ENCODE measurements at places on chromosomes 4 and X. TPM values are rescaled to one million over a fixed set of nuclear protein-coding genes. Genes with fewer than 3 reads are reported as not detected.

CHRDL1 gene
- 248 TPM for total RNA-seq

HTRA3 gene
- total RNA-seq: 58.5 TPM

C4orf50 gene
- not detected for total RNA-seq

NPY1R gene
- 17.2 TPM for total RNA-seq

DNA sequence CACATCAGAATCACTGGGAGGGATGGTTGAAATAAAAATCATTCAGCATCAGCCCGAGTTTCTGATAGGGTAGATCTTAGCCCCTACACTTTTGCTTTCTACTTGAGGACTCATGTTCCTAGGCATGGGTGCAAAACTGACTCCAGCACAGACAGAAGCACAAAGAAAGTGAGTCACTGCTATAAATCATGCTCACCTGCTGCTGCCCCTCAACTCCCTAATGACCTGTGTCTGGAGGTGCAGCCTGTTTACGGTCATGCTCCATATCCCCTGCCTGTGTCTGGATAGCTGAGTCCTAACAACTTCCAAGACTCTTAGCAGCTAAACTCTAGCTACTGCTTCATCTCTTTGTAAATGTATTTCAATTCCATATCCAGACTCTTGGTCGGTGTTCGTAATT is 57.8 kb downstream of the ADGRA3 start:
- DNase-seq: no peak

GDI1 gene
- total RNA-seq: 82.6 TPM

- DNase-seq: no peak
Measured at GRCh38 chr4:171117457-171117856, 695.7 kb upstream of the GALNTL6 start.

ZDHHC15 gene
- 0.77 TPM for total RNA-seq

DNA sequence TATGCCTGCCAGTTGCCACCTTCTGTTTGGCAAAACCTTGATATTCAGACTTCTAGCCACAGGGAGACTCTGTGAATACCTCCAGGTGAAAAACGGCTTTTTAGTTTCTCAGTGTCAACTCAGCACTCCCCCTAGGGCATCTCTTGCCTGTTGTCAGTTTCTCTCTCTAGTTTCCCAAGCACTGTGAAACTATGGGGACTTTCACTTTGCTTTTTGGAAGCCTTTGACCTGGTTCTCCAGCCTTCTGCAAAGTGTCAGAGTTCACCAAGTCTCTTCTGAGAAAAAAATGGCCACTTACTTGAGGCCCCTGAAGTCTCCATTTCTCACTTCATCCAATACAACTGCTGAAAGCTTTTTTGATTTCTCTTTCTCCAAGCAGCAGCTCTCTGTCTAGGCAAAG is 521.5 kb downstream of the INPP4B start:
- no peak for DNase-seq

- no peak for DNase-seq
Measured at GRCh38 chrX:132983496-132983895, 25.1 kb upstream of the HS6ST2 start.

DNA sequence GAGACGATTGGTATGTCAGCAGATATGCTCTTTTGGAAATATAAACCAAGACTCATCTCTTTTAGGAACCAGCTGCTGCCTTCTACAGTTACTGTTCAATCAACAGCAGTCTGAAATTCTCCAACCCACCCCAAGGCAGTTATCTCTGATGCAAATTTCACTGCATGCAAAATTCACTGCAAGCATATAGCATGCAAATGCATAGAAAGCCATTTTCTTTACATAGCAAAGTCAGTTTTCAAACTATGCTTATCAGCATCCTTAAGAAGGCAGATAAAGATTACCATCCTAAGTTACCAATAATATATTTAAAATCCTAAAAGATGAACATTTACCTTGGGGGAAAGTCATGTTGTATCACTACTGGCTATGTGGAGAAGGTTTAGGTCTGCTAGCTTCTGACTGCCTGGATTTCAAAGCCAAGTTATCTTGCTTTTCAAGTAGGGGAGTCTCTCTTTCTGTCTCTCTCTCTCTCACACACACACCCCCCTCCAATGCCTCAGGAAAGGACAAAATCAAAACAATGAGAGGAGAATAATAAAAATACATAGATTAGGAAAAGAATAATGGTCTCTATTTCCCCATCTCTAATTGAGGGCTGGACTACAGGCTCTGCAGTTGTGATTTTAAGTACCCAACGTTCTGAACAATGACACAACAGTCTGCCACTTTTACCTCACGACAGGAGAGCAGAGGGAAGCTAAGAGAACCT is 1.5 kb downstream of the NMU start:
- DNase-seq: no peak

COQ2 gene
- total RNA-seq: 10.3 TPM

DNA sequence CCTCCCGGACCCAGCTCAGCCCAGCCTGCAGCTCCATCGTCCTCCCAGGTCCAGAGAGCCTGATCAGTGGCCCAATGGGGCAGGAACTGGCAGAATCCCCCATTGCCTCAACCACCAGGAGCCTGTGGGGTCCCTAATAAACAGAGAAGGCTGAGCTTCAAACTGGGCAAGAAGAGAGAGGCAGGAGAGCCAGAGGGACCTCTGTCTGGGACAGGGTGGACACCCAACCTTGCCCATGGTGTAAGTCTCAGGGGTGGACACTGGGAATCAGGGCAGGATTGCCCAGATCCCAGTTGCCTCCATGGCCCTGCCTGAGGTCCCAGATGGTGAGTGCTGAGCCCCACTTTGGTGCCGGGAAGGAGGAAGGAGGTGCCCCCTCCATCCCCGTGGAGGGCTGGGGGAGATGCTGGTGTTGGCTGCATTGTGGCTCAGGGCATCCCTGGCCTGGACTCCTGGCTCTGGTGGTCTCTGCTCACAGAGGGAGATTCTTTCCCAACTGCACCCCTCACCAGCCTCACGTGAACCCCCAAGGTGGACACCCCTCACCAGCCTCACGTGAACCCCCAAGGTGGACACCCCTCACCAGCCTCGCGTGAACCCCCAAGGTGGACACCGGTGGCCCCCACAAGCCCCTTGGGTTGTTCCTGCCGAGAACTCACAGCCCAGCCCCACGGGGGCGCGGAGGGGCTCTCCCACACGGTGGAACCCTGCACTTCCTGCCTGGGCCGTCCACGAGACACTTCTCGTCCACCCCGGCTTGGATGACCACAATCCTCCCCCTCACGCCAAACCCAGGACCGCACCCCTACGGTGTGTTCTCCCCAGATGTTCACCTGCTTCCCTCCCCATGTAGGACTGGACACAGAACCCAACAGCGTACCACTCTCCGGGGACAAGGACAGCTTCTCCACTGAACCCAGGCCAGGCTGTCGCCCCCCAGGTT is 5.4 kb downstream of the CPLX1 start:
- peak; percentile 78 for DNase-seq

GRCh38 chr4:127775843-127776242 is 6.3 kb upstream of the HSPA4L start:
- no peak for DNase-seq

DNA sequence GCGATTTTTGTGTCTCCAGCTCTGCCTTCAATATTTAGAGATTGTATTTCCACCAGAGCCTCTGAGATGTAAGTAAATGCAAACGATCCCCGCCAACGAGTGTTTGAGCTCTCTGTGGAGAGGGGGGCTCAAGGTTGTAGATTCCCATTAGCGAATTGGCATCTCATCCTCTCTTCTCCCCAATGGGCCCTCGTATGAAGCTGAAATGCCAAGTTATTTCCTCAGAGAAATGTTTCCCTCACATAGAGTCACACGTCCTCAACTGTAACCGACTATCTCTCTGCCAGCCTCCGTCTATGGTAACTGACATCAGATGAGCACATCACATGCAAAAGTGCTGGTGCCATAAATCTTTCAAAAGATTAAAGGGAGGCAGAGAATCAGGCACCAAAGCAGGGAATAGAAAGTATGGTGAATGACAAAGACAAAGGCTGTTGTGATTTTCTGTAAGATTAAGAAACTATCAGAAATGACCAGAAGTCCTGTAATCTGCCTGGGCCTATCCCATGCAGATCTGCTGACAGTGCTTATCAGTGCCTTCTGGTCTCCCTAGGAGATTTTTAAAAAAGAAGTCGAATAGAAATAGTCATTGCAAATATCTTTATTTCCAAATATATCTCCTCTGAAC is 157.1 kb downstream of the PDGFRA start:
- no peak for DNase-seq

NKX3-2 gene
- total RNA-seq: 1.3 TPM

DNA sequence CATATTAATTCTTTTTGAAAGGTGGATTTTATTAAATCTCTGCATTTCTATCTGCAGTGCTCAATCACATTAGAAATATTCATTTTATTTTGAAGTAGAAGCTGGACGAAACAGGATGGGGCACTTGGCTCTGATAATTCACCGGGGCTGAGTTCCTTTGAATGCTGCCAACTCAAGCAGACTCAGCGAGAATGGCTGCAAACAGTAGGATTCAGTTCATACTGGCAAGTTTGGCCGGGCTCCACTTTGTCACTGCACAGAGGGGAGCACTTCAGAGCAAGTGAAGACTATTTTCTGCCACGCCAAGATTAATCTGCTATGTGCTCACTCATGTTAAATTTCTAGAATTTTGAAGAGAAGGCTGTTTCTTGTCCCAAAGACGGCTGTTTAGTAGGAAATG is 30.7 kb upstream of the KLHL8 start:
- no peak for DNase-seq

GNRHR gene
- total RNA-seq: not detected

GRCh38 chr4:182736207-182736606 is 181.0 kb downstream of the DCTD start:
- DNase-seq: no peak

TMEM156 gene
- total RNA-seq: 0.96 TPM

DNA sequence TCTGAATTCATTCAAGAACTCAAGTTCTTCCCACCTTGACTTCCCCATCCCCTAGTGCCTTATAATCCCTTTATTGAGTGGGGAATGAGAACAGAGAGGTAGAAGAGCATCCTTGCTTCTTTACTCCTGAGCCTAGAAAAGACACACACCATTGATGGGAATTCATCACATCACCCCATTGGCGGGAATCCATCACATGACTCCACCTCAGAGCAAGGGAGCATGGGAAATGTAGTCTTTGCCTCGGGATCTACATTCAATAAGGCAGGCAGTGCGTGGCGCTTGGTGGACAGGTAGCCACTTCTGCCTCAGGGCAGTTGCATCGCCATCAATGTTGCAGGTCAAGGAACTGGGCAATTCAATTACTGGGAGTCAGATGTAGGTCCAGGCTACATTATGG is 50.7 kb downstream of the MXRA5 start:
- no peak for DNase-seq

- DNase-seq: no peak
Measured at GRCh38 chrX:130170752-130171445, 863 bp upstream of the RAB33A start.

GRCh38 chr4:7813674-7814073 is 126.0 kb downstream of the AFAP1 start:
- peak; percentile 26 for DNase-seq

GRCh38 chr4:141210168-141210567 is 10.5 kb upstream of the ZNF330 start:
- no peak for DNase-seq

All from mesenteric fat pad (tissue), 1 donor.